A549 treated with dexamethasone at 1 μM for 4 hours (cell line): ENCODE measurements at places on chromosomes 6 and 20. TPM values are rescaled to one million over a fixed set of nuclear protein-coding genes. Genes with fewer than 3 reads are reported as not detected.

SLC4A11 gene
- total RNA-seq = 10.3 to 16.1 TPM (median 15.3 TPM) in 5 replicates

PLCB1 gene
- total RNA-seq = 0.20 to 1.2 TPM (median 0.66 TPM) in 5 replicates

SIRPG gene
- not detected in 5 replicates for total RNA-seq

VSX1 gene
- 0.69 to 1.3 TPM (median 0.88 TPM) in 5 replicates for total RNA-seq

ADGB gene
- not detected in 5 replicates for total RNA-seq

GLP1R gene
- not detected in 5 replicates for total RNA-seq

CLVS2 gene
- 0.07 to 0.27 TPM (median 0.20 TPM) in 5 replicates for total RNA-seq

VARS2 gene
- total RNA-seq = 11.6 to 16.2 TPM (median 15.7 TPM) in 5 replicates

KCNQ5 gene
- total RNA-seq = 1.0 to 1.6 TPM (median 1.4 TPM) in 5 replicates

CLDN20 gene
- total RNA-seq = 0.10 TPM in 1 of 5 replicates, not detected in the others

BCAS1 gene
- 0.44 to 0.69 TPM (median 0.64 TPM) in 5 replicates for total RNA-seq

BPIFB4 gene
- total RNA-seq = not detected in 5 replicates

FAM229B gene
- 6.4 to 9.3 TPM (median 8.1 TPM) in 5 replicates for total RNA-seq

BMP2 gene
- total RNA-seq = 0.18 to 0.41 TPM (median 0.26 TPM) in 5 replicates

CEP162 gene
- total RNA-seq = 1.4 to 2.4 TPM (median 1.7 TPM) in 5 replicates

CTAGE9 gene
- not detected in 5 replicates for total RNA-seq

CCN6 gene
- not detected in 5 replicates for total RNA-seq
